HCEC 1CT (cell line): ENCODE measurements at places on chromosomes 12 and 14.
A peak's percentile ranks its signal among the peaks of the same experiment; 100 is the strongest.

- DNase-seq, result no peak
These were observed 87.2 kb downstream of the CEP83 start for GRCh38 chr12:94372461-94372860.

GRCh38 chr14:91606851-91607250 lies 96.7 kb upstream of the PPP4R3A start:
- no peak for DNase-seq

DNA sequence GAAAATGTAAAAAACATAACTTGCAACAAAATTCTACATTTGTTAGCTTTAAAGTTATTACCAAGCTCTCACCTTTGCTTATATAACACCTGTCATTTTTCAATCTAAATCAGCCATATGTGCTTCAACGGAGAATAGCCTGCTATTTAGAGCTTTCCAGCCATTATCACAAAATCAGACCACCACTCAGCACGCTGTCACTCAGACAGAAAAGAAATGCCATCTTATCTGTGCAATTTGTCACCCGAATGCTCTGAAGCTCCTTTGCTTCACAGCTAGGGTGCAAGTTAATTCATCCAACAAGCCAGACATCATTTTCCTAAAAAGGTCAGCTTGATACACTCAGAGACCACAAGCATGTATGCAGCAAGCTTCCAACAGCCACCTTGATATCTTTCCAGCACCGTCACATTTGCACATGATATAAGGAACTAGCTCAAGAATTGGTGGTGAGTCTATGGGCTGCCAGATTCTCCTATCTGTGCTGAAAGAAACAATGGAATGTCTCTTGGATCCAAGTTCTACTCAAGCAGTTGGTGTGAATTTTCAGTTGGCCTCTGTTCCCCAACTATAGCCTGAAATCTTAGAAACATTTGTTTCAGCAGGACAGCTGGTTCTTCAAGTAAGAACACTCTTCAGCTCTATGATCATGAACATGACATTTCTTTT lies 20.0 kb upstream of the IFNG-AS1 start:
- DNase-seq, result no peak

DNA sequence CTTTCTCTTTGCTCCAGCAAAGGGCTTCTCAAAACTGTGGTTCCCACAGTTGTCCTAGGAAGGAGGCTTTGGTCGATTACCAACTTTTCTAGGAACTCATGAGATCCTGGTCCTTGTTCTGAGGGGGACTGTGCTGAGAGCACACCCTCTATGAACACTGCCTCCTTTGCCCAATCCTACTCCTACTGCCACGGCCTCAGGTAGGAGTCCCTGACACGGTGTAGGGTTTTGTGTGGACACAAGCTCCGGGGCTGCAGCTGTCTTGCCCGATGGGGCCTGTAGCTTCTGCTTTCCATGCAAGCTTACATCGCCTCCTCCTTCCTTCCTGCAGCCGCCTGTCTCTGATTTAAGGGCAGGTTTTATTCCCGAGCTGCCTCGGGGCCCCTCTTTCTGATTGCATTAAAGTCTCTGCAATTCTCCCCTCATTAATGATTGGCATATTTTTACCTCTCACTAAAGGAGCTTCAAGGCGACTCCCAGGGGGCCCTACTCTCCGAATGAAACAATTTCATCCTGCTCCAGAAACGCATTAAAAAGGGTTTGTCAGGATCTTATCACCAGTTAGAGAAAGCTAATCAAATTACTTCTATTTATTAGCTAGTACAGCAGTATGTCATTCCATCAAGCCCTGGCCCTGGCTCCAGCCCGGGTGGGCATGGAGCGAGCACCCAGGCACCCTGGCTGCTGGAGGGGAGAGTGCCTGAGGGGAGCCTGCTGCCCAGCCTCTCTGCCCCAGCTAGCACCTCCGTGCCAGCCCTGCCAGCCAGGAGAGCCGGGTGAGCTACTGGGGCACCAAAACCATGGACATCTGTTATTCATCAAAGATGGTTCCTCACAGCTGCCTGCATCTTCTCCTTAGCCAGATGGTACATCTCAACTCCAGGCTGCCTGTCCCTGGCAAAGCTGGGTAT lies 38.0 kb upstream of the ESRRB start:
- no peak for DNase-seq

GRCh38 chr14:105391541-105391940 lies 6.8 kb upstream of the TEX22 start:
- DNase-seq, result no peak

DNA sequence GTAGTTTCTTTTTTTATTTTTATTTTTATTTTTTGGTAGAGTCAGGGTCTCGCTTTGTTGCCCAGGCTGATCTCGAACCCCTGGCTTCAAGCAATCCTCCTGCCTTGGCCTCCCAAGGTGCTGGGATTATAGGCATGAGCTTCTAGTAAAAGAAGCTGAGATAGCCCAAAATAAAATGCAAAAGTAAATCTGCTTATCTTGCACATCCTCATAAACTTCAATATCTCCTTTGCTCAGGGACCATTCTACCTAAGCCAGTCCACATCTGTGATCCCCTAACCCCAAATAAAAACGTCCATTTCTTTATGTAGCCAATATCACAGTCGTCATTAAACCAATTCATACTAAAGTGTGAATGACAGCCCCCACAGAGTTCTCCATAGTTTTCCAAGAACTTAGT lies 36.3 kb downstream of the ATF7 start:
- no peak for DNase-seq

GRCh38 chr14:35213869-35214387 lies 78.3 kb upstream of the PSMA6 start:
- peak; percentile 75 for DNase-seq

DNA sequence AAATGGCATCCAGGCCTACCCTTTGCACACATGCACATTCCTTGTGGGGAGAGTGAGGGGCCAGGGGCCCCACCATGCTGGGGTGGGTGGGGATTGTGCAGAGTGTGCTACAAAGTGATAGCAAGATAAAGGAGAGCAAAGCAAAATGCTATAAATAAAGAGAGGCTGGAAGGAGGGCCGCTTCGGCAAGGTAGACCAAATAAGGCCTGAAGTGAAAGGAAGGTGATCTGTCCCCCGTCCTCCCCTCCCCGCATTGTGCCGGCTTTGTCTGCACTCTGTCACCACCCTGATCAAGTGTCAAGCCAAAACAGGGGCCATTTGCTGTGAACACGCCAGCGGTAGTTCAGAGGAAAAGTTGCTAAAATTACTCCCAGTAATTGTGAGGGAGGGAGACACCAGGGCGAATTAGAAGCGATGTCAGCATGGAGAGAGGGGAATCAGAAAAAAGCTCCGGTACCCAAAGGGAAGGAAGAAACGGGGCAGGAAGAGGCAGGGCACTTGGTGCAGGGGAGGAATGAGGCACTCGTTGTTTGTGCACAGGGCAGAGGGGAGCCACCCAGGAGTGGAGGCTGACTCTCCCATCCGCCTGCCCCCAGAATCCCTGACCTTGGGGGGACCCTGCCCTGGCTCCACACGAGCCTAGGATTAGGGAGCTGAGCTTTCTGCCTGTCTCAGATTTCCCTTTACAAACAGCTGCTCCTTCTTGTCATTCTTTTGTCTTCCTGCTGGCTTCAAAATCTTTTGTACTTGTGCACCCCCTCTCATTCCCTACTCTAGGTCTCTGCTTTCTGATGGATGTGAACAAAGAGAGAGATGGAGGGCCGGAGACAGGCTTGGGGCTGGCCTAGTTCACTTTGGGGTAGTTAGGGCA lies 2.9 kb upstream of the MYH7 start:
- no peak for DNase-seq

GRCh38 chr12:34393086-34393820 lies 371.0 kb downstream of the ALG10 start:
- no peak for DNase-seq

DNA sequence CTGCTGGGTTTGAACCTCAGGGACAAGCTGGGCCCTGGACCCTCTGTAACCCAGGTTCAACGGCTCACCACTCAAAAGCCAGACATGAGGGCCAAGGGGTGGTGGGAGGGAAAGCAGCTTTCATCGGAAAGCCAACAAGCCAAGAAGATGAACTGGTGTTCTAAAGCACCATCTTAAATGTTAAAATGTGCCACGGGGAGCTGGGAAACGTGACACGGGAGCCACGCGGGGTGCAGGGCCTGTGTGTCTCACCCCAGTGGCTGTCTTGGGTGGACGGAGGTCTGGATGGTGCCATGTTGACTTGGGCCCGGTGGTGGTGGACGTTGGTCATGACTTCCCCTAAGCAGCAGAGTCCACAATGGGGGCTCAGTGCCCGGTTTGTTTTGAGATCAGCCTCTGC lies 97.7 kb upstream of the SFSWAP start:
- no peak for DNase-seq

- peak; percentile 27 for DNase-seq
These were observed 36.2 kb upstream of the KCNH3 start for GRCh38 chr12:49502590-49502989.

DNA sequence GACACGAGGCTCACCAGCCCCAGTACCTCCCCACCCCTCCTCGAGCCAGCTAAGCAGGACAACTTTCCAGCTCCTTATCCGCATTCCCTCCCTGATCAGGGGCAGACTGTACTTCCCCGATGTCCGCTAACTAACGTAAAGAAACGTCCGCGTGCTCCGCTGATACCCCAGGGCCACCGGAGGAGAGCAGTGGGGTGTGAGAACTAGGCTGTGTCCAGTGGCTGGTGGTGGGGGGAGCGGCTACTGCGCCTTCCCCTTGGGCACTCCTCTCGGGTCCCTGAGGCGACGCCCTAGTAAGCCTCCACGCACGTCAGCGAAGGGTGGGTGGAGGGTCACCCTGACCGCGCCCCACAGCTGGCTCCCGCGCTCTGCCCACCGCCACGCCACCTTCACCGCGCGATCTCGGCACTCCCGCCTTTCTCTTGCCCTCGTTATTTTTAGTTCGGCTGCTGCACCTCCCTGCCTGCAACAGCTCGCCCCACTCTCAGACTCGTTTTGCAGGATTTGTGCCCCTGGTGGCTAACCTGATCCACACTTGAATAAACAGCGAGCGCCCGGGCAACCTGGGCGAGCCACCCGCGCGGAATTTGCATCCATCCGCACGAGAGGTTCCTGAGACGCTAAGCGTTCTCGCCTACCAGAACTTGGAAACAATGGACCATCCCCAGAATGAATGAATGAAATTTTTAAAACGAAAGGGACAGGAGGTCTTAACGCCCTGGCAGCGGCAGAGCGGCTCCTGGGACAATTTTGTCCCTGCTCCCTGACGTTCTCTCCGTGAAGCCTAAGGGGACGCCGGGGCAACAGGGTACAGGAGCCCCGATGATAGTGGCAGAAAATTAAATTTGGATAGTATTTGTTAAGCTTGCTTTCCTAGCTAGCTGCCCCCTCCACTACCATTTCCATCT lies 6.9 kb upstream of the BMP4 start:
- DNase-seq, result no peak

DNA sequence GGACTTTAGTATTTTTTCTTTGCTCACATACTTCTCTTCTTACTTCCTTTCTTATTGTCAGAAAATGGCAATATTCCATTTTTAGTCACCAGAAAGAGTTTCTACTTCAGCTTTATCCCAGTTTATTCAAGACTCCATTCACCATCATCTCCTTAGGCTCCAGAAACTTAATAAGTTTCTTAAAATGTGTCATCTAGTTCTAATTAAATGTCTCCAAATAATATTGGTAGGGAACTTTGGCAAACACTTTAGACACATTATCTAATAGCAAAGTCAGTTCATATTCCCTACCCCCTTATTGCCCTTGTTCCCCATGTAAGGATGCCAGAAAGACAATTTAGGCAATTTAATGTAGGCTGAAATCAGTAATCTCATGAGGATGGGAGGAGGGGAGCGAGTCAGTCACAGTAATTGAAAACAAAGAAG lies 15.1 kb downstream of the EPYC start:
- no peak for DNase-seq

- DNase-seq, result peak; percentile 77
These were observed 448 bp downstream of the FBXL14 start for GRCh38 chr12:1594006-1594260.

- DNase-seq, result no peak
These were observed 97.0 kb downstream of the DPF3 start for GRCh38 chr14:72796935-72797334.

- DNase-seq, result no peak
These were observed 34.1 kb downstream of the CNTN1 start for GRCh38 chr12:40726366-40726765.

DNA sequence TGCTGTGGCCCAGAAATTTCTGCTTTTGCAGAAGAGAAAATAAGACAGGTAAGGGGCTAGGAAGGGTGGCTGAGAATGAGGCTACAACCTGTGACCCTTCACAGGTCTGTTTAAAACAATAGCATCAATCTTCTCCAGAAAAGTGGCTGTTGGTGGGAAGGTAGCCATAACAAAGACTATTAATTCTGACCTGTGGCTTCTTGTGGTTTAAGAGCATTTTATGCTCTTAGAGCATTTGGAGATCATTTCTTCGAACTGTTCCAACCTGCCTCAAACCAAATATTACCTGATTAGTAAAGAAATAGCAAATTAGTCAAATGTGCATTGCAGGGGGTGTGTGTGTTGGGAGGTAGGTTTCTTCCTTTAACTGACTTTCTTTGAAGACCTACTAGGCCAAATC lies 15.2 kb upstream of the TCP11L2 start:
- DNase-seq, result no peak

- DNase-seq, result no peak
These were observed 54.4 kb downstream of the BICD1 start for GRCh38 chr12:32161058-32161457.
